ENCODE measurements at places on chromosomes 16 and 17. TPM values are rescaled to one million over a fixed set of nuclear protein-coding genes. Genes with fewer than 3 reads are reported as not detected.

GRCh38 chr16:16019488-16019887 lies 70.1 kb downstream of the ABCC1 start:
- no peaks in the 10 kb centered on the region for H3K27me3 ChIP-seq
- H3K36me3 ChIP-seq, result peaks cover 43% of the 10 kb centered on the region
- H3K4me1 ChIP-seq, result peaks cover 27% of the 10 kb centered on the region
- DNase-seq, result no peak
- H3K4me3 ChIP-seq, result no peak overlapping the region

DNA sequence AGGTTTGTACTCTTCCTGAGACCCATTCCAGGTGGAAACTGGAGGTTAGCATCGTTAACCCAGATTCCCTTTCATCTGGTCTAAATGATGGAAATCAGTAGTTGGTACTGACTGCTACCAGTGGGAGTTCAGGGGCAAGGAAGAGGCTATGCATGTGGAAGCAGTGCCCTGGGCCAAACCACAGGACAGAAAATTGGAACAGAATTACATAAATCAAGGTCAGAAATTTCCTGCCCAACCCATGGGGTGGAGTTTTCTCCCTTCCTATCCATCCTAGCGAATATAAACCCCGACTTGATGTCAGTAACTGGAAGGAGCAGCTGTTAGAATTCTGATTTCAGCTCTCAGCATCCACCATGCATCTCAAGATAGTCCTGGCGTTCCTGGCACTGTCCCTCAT lies at the start of gene AOC2:
Gene AOC2 (plus strand): TSS at position 310 of the 400 bp plus-strand sequence. CDS start 47 bp downstream, at position 357.
- peaks cover 34% of the 10 kb centered on the region for H3K36me3 ChIP-seq
- no peak within 1 kb of the TSS for H3K27ac ChIP-seq
- no peaks in the 10 kb centered on the region for H3K27me3 ChIP-seq
- H3K4me1 ChIP-seq, result peaks cover 14% of the 10 kb centered on the region
- no peak for DNase-seq

DNA sequence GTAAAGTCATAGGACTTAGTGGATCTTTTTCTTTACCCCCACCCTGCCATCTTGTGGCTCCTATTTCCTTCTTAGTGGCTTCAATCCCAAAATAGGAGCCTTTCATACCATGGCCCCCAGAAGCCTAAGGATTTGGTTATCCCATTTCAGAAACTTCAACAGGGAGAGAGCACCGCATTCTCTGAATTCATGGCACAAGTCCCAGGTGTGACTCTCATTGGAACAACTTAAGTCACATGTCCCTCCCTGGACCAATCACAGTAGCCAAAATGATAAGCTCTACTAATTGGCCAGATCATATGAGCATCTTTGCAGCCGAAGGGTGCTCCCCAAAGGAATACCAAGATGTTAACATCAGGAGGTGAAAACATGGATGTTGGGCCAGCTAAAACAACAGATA lies 43.2 kb downstream of the AXIN2 start:
- peaks cover 10% of the 10 kb centered on the region for H3K4me1 ChIP-seq
- no peak for DNase-seq
- no peak overlapping the region for H3K27ac ChIP-seq
- H3K27me3 ChIP-seq, result peaks cover 55% of the 10 kb centered on the region
- H3K36me3 ChIP-seq, result no peaks in the 10 kb centered on the region

- H3K4me3 ChIP-seq, result no peak overlapping the region
- no peak for DNase-seq
- no peak overlapping the region for H3K27ac ChIP-seq
- H3K4me1 ChIP-seq, result peaks cover 6% of the 10 kb centered on the region
- H3K27me3 ChIP-seq, result peaks cover 36% of the 10 kb centered on the region
- H3K36me3 ChIP-seq, result no peaks in the 10 kb centered on the region
Measured at GRCh38 chr16:66701516-66701915, 5.0 kb upstream of the CMTM4 start.

GRCh38 chr16:11262915-11263314 lies 6.2 kb downstream of the TNP2 start:
- H3K27me3 ChIP-seq, result peaks cover 30% of the 10 kb centered on the region
- H3K4me1 ChIP-seq, result peaks cover 37% of the 10 kb centered on the region
- H3K36me3 ChIP-seq, result no peaks in the 10 kb centered on the region
- no peak overlapping the region for H3K4me3 ChIP-seq
- no peak overlapping the region for H3K27ac ChIP-seq

- H3K4me1 ChIP-seq, result no peaks in the 10 kb centered on the region
- no peaks in the 10 kb centered on the region for H3K27me3 ChIP-seq
- H3K27ac ChIP-seq, result no peak overlapping the region
- H3K4me3 ChIP-seq, result no peak overlapping the region
- no peaks in the 10 kb centered on the region for H3K36me3 ChIP-seq
Measured at GRCh38 chr16:626787-627453, 3.9 kb upstream of the WFIKKN1 start.

The SPN gene
- 351 TPM for total RNA-seq

The DPEP1 gene
- total RNA-seq, result not detected
